ENCODE measurements at places on chromosomes 1 and 21.

DNA sequence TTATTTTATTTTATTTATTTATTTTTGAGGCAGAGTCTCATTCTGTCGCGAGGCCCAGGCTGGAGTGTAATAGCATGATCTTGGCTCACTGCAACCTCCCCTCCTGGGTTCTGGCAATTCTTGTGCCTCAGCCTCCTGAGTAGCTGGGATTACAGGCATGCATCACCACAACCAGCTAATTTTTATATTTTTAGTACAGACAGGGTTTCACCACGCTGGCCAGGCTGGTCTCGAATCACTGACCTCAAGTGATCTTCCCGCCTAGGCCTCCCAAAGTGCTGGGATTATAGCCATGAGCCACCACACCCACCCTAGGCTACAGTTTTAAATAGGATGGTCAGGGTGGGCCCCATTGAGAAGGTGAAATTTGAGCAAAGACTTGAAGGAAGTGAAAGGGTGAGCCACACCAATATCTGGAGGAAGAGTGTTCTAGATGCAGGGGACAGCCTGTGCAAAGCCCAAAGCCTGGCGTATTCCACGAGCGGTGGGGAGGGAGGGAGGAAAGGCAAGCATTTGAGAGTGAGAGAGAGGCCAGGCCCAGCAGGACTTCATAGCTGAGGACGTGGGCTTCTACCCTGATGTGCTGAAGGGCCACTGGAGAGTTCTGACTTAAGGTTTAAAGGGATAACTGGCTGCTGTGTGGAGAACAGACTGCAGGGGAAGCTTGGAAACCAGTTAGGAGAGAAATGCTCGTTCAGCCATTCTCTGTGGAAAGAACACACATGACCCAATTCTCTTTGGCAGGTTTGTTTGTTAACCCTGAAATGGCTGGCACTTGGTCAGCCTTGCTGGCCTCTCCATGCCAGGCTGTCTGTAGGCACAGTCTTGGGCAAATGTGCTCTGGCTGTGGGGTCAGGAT is 62.6 kb upstream of the FAM20B start:
- no peak for DNase-seq

GRCh38 chr1:236041631-236042618 is 23.0 kb downstream of the NID1 start:
- DNase-seq = no peak

DNA sequence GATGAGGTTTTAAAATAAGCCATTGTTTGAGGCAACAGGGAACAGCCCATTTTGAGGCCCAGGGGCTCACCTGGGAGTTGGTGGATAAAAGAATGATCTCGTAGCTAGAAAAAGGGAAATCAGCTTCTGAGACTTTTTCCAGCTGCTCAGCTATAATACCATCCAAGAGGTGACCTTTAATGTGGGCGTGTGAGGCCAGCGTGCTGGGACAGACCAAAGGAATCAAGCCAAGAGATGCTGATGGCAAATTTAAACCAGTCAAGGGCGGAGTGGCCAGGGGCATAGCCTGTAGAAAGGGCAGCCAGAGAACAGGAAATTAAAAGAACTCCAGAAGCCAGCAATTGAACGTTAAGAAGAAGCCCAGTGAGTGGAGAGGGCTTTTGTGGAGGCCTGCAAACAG is 132.6 kb downstream of the IER5 start:
- no peak for DNase-seq

DNA sequence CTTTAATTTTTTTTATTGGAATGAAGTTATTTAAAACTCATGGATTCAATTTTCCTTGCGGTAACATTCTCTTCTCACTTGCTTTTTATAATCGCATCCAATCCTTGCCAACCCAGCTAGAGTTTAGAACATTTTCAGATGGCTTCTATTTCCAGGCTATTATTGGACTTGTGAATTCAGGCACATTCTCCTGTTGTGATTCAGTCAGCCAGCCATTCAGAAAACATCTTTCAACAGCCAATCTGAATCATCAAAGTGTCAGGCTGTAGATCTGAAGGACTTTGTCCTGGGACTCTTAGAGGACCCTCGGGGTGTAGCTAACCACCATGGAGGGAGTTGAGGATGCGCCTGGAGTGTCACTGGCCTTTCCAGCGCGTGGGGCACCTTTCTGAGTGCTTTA is 92.4 kb downstream of the PRDM2 start:
- no peak for DNase-seq

DNA sequence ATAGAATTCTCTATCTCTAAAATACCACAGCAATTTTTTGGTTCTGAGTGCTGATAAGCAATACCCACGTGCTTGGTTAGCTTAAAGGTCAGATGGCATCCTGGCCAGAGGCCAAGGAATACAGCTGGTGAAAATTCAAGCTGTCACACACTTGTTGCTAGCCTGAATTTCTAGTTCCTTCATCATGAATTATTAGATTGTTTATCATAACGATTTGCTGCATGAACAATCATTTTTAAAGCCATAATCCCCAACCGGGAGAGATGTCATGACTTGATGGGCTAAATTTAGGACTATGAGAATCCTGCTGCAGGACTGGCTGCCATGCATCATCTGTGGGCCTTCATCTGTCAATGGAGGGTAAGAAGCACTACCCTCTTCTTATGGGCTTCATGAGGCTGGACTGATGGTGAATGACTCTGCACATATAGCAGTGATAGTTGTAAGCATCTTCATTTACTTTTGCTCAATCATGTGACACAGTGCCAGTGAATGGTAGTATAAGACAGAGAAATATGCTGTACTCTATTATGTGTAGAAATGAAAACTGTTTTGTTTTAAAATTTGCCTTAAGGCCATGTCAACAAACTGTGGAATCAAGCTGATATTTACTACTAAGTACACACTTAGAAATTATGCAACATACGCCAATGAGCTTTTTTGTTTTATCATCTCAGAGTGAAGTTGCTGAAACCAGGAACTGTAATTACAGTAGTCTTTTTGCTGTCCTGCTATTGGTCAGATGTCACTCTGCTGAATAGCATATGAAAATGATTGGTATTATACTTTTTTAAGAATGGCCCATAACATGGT is 80.5 kb upstream of the RALGPS2 start:
- DNase-seq = no peak

GRCh38 chr1:89837036-89837481 is 16.2 kb downstream of the LRRC8D start:
- no peak for DNase-seq

- peak; percentile 75 for DNase-seq
Measured at GRCh38 chr21:43921979-43922945, 57.2 kb downstream of the AGPAT3 start.
